ENCODE measurements at places on chromosomes 11 and 22.
A peak's percentile ranks its signal among the peaks of the same experiment; 100 is the strongest.

- no peak for DNase-seq
These were observed 806 bp upstream of the SAAL1 start for GRCh38 chr11:18106688-18107087.

GRCh38 chr11:74185695-74186094 lies 14.6 kb downstream of the PPME1 start:
- DNase-seq: no peak

DNA sequence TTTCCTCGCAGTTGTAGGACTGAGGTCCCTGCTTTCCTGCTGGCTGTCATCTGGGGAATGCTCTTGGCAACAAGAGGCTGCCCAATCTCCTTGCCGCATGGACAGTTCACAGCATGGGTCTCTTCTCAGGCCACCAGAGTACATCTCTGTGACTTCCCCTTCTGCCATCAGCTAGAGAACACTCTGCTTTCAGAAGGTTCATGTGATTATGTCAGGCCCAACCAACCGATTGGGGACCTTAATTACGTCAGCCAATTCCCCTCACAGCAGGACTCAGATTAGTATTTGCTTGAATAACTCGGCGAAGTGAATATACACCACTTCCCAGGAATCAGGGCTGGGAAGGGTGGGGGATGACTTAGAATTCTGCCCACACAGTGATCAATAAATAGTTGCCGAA lies 61.9 kb upstream of the CSNK2A3 start:
- DNase-seq: peak; percentile 66

- no peak for DNase-seq
These were observed 1.0 kb upstream of the PANX1 start for GRCh38 chr11:94127638-94128037.

- no peak for DNase-seq
These were observed 561.0 kb downstream of the LUZP2 start for GRCh38 chr11:25057861-25058260.

GRCh38 chr11:127564810-127565209 lies 564.2 kb upstream of the KIRREL3 start:
- no peak for DNase-seq

- no peak for DNase-seq
These were observed 123.5 kb downstream of the BUD13 start for GRCh38 chr11:116649268-116649667.

DNA sequence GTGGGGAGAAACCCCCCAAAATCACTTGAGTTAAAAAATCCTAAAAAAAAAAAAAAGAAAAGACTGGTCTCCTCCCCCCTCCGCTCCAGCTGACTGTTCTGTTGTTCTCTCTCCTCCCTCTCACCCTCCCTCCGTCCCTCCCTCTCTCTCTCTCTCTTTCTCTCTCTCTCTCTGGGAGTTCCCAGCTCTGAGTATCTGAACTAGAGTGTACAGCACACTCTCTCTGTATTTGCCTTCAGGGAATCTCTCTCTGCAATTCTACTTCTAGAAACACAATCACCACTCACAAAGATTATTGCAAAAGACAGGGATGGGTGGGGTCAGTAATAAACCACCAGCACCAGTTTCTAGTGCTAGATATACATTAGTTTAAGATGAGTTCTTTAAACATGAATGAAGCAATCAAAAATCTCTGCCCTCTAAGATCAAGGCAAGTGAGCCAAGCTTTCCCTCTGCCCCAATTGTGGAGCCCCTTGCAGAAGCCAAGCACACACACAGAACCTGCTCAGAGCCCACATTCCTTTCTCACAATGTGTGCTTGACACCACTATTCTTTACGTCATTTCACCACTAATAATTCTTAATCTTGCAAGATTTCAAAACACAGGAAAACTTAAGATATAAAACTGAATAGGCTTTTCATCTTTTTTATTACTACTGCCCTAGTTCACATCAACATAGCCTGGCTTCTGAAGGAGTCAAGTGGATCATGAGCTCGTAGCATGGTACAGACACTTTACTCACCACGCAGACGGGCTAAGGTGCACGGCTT lies 133.5 kb downstream of the RBFOX2 start:
- peak; percentile 67 for DNase-seq

DNA sequence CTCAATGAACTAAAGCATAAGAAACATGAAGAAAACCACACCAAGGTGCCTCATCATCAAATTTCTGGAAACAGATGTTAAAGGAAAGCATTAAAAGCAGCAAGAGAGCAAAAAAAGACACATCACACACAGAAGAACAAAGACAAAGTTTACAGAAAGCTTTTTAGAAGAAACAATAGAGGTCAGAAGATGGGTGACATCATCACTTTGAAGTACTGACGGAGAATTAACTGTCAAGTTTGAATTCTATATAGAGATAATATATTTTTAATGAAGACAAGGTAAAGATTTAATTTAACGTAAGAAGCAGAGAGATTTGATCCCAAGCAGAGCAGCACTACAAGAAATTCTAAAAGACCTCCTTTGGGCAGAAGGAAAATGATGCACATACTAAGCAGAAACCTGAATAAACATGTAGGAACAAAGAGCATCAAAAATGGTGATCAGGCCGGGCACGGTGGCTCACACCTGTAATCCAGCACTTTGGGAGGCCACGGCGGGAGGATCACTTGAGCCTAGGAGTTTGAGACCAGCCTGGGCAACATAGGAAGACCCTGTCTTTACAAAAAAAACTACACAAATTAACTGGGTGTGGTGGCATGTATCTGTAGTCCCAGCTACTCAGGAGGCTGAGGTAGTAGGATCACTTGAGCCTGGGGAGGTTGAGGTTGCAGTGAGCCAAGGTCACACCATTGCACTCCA lies 63.3 kb upstream of the RTL6 start:
- no peak for DNase-seq

GRCh38 chr22:31556627-31557203 lies 60.4 kb downstream of the SFI1 start:
- peak; percentile 24 for DNase-seq

DNA sequence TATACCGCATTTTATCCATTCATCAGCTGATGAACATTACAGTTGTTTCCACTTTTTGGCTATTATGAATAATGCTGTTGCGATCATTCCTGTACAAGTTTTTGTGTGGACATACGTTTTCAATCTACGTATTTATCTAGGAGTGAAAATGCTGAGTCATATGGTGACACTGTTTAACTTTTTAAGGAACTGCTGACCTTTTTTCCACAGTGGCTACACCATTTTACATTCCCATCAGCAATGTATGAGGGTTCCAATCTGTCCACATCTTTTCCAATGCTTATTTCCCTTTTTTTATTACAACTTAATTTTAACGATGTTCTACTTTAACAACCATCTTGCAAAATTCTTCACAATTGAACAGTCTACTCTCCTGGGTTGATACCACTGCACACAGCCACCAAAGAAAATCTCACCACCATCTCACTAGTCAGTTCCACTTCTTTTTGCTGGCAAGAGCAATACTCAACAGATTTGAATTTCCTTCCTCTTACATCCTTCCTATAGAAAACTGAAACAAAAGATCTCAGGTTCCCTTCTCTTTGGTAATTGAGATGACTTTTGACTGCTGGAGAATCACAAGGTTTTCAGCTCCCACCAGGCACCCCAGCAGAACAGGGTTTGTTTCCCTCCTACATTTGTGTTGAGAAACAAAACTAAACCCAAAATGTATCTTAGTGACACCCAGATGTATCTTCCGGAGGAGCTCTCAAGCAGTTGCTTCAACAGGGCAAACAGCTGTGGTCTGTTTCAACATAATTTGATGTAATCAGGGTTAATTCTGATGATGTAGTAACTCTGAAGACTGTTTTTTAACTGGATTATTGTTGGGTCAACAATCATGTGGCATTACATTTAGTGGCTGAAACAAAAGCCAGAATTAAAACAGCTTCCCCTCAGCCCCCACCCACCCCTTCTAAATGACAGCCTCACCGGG lies 7.0 kb upstream of the GAB2 start:
- DNase-seq: no peak

Measured in retina (tissue), 1 donor.